Renal cortex interstitium (tissue), 15 donors: ENCODE measurements at places on chromosomes 1 and 21. TPM values are rescaled to one million over a fixed set of nuclear protein-coding genes. Genes with fewer than 3 reads are reported as not detected.

DNA sequence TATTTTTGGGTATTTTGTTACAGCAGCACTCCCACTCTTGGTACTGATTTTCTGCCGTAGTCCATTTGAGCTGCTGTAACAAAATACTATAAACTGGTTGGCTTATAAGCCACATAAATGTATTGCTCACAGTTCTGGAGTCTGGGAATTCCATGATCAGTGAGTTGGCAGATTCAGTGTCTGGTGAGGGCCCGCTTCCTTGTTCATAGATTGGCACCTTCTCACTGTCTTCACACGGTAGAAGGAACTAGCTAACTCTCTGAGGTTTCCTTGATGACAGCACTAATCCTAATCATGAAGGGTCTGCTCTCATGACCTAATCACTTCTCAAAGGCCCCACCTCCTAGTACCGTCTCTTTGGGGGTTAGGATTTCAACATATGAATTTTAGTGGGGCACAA lies 85.2 kb downstream of the HHAT start:
- no peak for DNase-seq

GRCh38 chr1:239677362-239677761 lies 291.0 kb downstream of the CHRM3 start:
- no peak for DNase-seq

AXDND1 gene
- 29.1 TPM for polyA plus RNA-seq

DNA sequence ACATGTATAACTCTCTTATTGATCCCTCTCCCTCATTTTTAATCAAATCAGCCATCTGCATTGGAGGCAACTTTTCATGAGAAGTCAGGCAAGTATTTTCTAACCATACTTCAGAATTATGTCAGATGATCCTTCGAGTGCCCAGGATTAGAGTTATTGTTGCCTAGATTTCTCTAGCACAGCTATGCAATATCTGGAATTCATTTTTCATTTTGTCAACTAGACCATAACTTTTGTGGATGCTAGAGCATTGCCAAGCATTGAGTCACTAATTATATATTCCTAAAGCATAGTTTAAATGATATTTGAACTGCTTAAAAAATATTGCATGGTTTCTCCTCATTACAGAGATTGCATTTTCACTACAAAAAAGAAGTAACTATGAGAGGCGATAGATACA lies 21.2 kb downstream of the HFM1 start:
- no peak for DNase-seq

DNA sequence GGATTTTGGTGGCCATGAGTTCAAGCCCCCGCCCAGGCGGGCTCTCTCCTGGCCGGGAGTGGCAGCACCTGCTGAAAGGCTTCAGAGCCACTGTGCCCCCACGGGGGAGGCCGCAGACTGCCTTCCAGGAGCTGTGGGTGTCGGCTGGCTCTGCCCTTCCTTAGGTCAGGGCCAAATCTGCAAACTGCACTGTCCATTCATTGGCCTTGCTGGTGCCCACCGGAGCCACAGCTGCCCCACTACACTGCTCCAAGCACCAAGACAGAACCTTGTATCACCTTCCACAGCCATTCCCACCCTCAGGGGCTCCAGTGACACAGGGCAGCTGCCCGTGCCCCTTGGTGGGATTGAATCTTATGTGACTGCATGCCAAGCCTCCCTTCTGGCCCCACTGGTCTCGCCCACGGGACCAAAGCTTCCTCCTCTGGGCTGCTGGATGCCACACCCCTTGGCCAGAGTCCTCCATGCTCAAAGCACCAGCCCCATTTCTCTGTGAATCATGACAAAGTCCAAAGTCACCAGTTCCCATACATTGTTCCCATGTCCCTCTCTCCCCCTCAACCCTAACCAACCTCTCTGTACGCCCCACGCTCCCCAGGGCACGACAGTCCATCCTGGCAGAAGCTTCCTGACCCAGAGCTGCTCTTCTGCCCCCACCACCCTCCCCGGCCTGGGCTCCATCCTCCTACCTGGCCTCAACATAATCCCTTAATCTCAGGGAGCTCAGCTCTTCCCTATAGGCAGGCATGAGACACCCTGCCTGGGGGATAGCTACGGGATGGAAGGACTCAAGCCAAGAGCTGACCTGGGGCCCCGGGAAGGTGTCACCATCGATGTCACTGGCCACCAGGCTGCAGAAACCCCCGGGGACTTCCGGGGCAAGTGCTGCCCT lies 20.9 kb upstream of the GPR153 start:
- DNase-seq = no peak

OR10J5 gene
- polyA plus RNA-seq = not detected

DNA sequence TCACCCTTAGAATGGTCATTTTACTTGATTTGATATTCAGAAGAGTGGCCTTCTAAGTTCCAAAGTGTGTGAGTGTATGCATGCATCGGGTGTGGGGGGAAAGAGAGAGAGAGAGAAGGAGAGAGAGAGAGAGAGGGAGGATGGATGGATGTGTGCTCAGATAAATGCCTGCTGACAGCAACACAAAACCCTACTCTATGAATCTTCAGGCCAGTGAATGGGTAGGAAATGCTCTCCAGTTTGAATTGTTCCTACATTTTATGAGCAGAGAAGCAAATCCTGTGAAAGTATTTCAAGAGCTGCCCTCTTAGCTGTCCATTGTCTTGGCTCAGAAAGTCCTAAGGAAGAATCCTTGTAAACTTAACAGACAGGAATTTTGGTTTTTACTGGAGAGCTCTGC lies 7.4 kb downstream of the JAM2 start:
- no peak for DNase-seq

SPRR3 gene
- polyA plus RNA-seq = not detected

RNPEP gene
- polyA plus RNA-seq = 62.5 TPM

GRCh38 chr1:219582296-219582695 lies 30.6 kb downstream of the ZC3H11B start:
- DNase-seq = no peak

SLC44A5 gene
- polyA plus RNA-seq = 13.4 TPM

GRCh38 chr1:112267929-112268328 lies 128.1 kb upstream of the CTTNBP2NL start:
- no peak for DNase-seq
